ENCODE measurements at places on chromosomes 6 and 20. TPM values are rescaled to one million over a fixed set of nuclear protein-coding genes. Genes with fewer than 3 reads are reported as not detected.
A peak's percentile ranks its signal among the peaks of the same experiment; 100 is the strongest.

Gene TRIM10
- total RNA-seq, result not detected

Gene DEFB132
- not detected for total RNA-seq

Gene GID8
- 39.4 TPM for total RNA-seq

Gene STMND1
- not detected for total RNA-seq

Gene GPR6
- total RNA-seq, result not detected

Gene SCRT2
- not detected for total RNA-seq

Gene NEDD9
- 5.2 TPM for total RNA-seq

Gene GPR63
- total RNA-seq, result 0.46 TPM

Gene FAM184A
- total RNA-seq, result 0.10 TPM

Gene SLC22A1
- total RNA-seq, result not detected

Gene F13A1
- not detected for total RNA-seq

Gene DAAM2
- not detected for total RNA-seq

GRCh38 chr6:33856655-33857054 is 52.9 kb upstream of the MLN start:
- no peak for DNase-seq

GRCh38 chr6:17574866-17575560 is 25.1 kb upstream of the FAM8A1 start:
- no peak for DNase-seq

- DNase-seq, result no peak
These were observed 32.8 kb downstream of the ERMARD start for GRCh38 chr6:169783971-169784820.

GRCh38 chr20:45971675-45972499 is at the start of gene ZNF335:
ZNF335 (minus strand) TSS chr20:45972203; CDS start chr20:45971410, 793 bp downstream.
- peak; percentile 96 for DNase-seq

GRCh38 chr6:125831659-125832058 is 40.9 kb downstream of the NCOA7 start:
- no peak for DNase-seq

- peak; percentile 80 for DNase-seq
These were observed 98.5 kb downstream of the TFAP2A start for GRCh38 chr6:10316373-10316721.

DNA sequence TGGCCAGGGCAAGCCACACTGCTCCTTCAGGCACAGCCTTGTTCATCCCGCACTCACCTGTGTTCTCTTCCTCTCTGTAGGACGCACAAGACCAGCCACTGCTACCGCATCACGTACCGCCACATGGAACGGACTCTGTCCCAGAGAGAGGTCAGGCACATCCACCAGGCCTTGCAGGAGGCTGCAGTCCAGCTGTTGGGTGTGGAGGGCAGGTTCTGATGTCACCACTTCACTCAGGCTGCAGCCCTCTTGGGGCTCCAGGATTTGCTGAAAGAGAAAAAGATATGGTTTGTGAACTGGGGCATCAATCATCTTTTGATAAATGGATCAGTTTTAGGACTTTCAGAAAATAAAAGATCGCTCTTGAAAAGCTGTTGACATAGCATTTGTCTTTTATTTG is 235.5 kb downstream of the NRN1 start:
- DNase-seq, result no peak
